ENCODE measurements at places on chromosomes 12 and 14.

DNA sequence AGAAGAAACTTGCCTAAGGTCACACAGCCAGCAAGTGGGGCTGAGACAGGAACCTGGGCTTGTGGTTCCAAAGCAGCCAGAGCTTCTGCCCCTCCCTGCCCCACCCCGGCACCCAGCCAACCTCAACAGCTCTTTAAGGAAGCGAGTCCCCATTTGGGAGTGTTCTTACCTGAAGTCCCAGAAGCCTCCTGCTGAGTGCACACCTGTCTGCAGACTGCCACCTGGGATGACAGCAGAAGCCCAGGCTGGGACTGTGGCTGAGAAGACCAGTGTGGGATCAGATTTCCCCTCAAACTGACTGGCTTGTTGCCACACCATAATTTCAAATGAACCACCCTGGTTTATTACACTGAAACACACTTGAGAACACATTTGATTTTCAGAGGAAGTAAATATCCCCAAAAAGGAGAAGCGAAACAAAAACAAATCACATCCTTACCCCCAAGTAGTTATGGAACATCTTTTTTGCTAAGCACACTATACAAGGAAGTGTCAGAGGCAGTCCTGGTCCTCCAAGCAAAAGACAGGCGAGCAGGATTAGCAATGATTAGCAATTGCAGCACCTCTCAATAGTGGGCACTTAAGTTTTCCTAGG is 6.3 kb upstream of the RIN3 start:
- DNase-seq: peak; percentile 91

DNA sequence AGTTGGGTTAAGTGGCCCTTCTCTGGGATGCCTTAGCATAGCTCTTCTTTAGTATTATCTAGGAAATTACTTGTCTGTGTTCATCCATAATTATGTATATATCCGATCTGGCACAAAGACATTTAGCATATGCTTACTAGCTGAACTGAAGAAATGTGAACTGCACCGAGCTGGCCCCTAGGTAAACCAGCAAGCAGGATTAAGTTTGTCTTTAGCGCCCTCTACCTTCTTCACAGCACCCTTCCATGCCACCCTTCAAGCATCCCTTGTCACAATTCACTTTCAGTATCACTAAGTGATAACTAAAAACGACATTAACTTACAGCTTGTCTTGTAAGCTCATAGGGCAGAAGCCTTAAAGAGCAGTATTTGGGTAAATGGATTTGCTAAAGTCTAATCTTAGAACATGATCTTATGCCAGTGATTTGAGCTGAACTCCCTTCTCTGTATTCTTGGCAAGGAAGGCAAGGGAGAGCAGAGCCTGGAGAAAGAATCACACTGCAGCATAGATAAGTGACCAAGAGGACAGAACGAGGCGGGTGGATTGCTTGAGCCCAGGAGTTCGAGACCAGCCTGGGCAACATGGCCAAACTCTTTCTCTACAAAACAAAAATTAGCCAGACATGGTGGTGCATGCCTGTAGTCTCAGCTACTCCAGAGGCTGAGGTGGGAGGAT is 2.6 kb upstream of the HAL start:
- peak; percentile 78 for DNase-seq

DNA sequence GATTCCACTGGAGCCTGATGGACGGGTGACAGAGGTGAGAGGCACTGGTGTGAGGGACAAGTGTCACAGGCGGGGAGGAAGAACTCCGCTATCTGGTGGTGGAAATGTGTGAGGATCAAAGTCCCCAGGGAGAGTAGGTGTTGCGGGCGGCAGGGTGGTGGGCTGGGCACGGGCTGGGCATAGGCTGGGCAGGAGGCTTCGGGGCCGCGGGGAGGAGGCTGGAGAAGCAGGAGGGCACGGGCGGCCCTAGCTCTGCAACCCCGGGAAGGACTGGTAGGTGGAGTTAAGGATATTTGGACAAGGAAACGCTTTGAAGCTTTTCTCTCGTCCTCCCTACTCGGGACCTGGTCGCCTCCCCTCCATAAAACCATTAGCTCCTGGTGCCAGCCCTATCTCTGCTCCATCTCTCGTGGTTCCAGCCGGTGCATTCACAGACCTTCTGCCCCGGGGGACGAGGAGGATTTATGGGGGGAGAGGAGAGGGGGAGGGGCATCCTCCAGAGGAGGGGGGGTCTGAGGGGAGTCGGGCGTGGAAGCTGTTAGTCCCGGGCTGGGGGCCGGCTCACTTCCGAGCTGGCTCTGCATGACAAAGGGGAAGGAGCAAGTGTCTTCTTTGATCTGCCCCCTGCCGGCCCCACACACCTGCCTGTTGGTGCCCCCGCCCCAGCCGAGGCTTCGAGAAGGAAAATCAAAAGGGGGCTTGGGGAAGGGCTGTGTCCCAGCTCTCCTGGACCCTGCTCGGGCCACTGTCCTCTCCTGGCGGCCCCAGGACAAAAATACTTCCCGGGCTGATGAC is 504 bp downstream of the WNT5B start:
- no peak for DNase-seq

- DNase-seq: no peak
Measured at GRCh38 chr14:59175404-59175803, 13.1 kb upstream of the DAAM1 start.

DNA sequence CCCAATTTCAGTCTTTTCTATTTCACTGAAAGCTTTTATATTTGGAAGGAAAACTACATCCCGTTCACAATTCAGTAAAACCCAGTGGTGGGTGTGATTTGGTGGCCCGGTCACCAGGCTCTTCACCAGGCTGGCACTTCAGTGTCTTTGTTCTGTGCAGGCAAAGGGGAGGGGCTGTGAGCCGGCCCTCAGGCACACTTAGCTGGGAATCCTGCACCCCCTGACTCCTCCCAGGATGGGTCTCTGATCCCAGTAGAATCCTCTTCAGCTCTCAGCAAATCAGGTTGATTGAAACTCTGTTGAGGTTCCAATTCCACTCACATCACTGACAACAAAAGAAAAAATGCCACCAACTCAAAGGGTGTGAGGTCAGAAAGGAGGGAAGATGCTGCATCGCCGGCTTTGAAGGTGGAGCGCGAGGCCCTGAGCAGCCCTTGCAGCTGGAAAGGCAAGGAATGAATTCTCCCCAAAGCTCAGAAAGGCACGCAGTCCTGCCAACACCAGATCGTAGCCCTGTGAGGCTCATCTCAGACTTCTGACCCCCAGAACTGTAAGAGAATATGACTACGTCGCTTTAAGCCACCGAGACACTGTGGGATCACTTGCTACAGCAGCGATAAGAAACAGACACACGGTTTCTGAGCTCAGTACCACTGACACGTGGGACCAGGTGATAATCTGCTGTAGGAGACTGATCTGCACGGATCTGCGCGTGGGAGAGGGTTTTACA is 166.6 kb downstream of the PIWIL1 start:
- no peak for DNase-seq

GRCh38 chr14:51219473-51220448 is 20.3 kb upstream of the TMX1 start:
- peak; percentile 37 for DNase-seq

GRCh38 chr14:105034315-105035039 is 13.6 kb upstream of the CDCA4 start:
- peak; percentile 90 for DNase-seq

DNA sequence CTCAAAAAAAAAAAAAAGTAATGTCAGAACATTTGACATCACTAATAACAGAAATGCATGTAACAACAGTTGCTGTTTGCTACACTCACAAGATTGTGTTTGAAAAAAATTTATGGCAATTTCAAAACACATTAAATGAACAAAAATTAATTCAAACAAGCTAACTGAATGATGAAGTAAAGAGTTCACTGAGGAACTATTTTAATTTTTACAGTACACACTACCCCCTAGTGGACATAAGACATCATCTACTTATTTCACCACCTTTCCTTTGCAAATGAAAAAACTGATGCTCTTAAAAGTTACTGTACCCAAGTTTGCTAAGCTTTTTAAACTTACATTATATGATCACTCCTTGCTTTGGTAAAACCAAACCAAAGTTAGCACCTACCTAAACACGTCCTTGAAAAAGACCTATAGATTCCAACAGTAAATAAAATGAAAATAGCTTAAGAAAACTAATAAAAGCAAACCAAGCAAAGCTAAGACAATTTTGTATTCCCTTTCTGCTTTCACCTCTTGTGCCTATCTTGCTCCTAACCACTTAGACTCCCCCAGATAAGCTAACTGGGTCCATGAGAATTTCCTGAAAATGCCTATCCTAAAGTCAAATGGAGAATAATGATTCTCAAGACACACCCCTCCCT is 22.2 kb downstream of the UBE2N start:
- peak; percentile 63 for DNase-seq

DNA sequence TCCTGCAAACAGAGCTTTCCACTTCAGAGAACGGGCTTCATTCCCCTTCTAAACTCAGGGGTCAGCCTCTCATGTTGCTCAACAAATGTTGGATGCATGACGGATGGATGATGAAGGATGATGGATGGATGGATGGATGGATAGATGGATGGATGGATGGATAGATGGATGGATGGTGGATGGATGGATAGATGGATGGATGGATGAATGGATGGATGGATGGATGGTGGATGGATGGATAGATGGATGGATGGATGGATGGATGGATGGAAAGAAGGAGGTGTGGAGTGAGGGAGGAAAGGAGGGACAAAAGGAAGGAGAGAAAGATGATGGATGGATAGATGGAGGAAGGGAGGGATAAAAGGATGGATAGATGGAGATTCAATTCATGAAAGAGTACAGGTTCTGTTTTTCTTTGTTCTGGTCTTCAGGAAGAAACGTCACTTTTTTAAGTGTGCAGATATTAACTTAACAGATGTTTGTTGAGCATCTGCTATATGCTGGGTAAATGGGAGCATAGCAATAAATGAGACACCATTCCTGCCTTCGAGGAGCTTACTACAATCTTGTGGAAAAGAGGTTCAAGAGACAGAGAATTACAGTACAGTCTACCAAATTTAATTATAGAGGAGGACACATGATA is 41.7 kb upstream of the PRIMA1 start:
- no peak for DNase-seq

DNA sequence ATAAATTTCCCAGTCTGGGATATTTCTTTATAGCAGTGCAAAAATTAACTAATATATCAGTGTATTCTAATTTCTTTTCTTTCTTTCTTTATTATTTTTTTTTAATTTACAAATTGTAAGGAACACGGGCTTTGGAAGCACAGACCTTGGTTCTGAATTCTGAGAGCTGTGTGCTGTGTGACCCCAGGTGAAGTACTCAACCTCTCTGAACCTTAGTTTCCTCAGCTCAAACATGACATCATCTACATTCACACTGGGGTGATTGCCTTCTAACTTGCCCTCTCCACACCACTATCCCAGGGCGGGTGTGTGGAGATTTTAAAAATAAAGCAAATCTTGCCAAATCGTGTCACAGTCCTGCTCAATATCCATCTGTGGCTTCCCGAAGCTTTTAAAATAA is 282.8 kb downstream of the C12orf75 start:
- DNase-seq: no peak

DNA sequence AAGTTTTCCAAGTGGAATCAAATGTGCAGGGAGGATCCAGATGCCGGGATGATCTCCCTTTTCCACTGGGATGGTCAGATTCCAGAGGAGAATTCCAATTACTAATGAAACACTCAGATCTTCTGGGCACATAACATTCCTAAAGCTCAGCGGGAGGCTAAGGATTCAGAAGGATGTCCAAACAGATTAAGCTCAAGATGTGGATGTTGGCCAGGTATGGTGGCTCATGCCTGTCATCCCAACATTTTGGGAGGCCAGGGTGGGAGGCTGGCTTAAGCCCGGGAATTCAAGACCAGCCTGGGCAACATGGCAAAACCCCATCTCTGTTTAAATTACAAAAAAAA is 62.0 kb upstream of the PNMA1 start:
- no peak for DNase-seq

GRCh38 chr14:80344208-80344607 is 132.9 kb upstream of the DIO2 start:
- no peak for DNase-seq

- DNase-seq: no peak
Measured at GRCh38 chr14:61042220-61042619, 61.2 kb downstream of the SLC38A6 start.

GRCh38 chr12:126201981-126202537 is 1136.8 kb downstream of the AACS start:
- DNase-seq: no peak

DNA sequence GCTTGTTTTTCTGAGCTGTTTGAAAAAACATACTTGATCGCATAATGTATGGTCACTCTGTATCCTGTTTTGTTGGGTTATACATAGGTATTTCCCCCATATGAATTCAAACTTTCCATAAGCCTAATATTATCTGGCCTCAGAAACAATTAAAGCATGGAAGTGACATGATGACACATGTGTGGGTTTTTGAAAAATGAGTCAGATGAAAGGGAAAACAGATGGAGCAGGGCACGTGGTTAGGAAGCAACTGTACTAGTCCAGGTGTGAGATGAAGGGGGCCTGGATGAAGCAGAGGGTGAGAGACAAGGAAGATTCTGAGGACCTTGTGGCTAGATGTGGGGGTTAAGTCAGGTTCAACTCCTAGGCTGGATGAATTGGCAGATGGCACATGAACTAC is 92.7 kb upstream of the DNM1L start:
- peak; percentile 32 for DNase-seq

- no peak for DNase-seq
Measured at GRCh38 chr12:124609041-124609989, 41.9 kb upstream of the NCOR2 start.

DNA sequence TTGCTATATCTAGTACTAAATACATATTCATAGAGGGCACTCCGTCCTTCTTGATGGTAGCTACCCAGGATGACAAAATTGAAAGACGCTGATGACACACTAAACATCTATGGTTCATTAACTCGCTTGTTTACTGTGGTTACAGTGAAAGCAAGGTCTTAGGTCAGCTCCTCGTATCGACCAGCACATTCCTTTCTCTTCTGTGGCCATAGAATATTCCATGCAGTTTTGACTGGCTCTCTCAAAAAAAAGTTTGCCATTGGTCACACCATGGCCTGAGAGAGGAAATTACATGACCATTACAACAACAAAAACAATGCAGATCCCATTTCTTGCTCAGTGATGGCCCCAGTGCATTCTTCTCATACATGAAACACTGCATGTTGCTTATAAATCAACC is 411.4 kb upstream of the SOX5 start:
- DNase-seq: no peak

GRCh38 chr12:104478396-104479122 is 21.8 kb downstream of the CHST11 start:
- peak; percentile 77 for DNase-seq

GRCh38 chr12:41202051-41202450 is 13.9 kb downstream of the PDZRN4 start:
- DNase-seq: no peak

DNA sequence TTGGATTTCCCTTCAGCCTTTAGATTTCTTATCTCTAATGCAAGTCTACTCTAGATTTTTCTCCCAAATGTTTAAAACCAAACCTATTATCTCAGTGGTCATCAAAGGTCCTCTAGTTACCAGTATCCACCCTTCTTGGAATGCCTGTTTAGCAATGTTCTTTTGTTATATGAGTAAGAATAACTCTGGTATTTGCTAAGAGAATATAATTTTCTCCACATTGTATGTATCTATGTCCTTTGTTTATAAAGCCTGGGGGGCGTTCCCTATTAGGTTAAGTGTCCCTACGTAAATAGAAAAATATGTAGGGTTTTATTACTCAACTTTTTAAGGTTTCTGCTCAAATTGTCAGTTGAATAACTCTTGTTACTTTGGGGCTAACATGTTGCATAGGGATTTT is 27.3 kb downstream of the PPM1A start:
- DNase-seq: no peak

- DNase-seq: no peak
Measured at GRCh38 chr12:121577443-121578180, 3.2 kb downstream of the KDM2B start.

GRCh38 chr12:114344303-114344663 is 61.7 kb downstream of the TBX5 start:
- no peak for DNase-seq

GRCh38 chr14:26401179-26401968 is 196.5 kb downstream of the NOVA1 start:
- no peak for DNase-seq

All from inflammatory macrophage treated with lipopolysaccharide for 4 hours (primary cell).